ENCODE measurements at places on chromosomes 5 and 9. TPM values are rescaled to one million over a fixed set of nuclear protein-coding genes. Genes with fewer than 3 reads are reported as not detected.
A peak's percentile ranks its signal among the peaks of the same experiment; 100 is the strongest.

GRCh38 chr9:127865645-127866464 is 11.4 kb upstream of the ENG start:
- no peak for ATAC-seq

GRCh38 chr9:15618540-15619331 is 65.9 kb downstream of the CCDC171 start:
- no peak for ATAC-seq

DNA sequence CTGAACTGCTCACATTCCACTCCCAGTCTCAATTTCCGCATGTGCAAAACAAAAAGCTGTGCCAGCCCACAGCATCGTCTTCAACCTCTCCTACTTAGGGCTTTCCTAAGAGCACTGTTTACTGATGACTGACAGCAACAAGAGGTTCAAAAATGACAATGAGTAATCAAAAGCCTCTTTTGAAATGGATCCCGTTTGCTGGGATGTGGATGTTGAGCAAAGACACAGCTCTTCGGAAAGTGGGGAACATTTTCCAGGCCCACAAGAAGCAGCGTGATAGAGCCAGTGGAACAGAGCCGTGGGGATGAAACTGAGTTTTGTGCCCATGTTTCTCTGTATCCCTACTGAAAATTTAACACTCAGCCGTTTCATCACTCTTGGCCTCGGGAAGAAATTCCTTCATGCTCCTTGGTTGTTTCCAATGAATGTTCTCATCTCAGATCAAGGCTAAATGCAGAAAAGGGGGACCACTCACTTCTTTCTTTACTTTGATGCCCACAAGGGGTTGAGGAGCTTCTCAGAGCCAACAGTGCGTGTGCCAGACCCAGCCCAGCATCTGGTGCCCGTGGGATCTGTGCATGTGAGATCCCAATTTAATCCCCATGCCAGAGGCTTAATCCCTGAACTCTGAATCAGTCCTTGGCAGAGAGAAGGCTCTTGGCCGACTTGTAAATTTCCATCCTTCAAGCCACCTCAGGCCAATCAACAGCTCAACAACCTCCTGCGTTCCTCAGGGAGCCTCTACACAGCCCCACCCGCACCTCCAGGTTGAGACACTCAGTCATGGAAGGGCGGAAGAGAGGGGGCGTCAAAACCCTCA is 230.2 kb upstream of the DAPK1 start:
- peak; percentile 89 for ATAC-seq

GRCh38 chr9:20074291-20074690 is 285.5 kb upstream of the SLC24A2 start:
- no peak for ATAC-seq

GRCh38 chr5:39191216-39191615 is 28.1 kb downstream of the FYB1 start:
- no peak for ATAC-seq

DNA sequence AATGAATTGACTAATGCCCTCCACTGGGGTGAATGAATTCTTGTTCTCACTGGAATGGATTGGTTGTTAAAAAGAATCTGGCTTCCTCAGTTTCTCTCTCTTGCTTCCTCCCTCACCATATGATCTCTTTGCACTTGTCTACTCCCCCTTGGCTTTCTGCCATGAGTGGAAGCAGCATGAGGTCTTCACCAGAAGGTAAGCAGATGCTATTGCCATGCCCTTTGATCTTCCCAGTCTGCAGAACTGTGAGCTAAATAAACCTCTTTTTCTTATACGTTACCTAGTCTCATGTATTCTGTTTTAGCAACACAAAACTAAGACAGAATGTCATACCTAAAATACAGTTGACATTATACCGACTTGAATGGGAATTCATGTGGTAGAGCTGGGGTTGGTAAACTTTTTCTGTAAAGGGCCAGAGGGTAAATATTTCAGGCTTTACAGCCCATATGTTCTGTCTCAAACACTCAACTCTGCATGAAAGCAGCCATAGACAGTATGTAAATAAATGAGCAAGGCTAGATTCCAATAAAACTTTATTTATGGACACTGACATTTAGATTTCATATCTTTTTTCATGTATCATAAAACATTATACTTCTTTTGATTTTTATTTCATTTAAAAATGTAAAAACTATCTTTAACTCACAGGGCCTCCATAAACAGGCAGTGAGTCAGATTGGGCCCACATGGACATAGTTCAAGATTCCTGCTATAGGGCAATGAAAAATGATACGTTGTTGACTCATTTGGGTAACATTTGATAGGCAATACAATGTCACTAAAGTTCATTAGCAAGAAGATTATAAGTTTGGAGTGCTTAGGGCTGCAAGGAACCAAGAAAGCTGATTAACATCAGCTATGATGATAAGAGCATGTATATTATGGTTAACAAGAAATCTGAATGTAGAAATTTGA is 79.4 kb upstream of the TLE4 start:
- no peak for ATAC-seq

DNA sequence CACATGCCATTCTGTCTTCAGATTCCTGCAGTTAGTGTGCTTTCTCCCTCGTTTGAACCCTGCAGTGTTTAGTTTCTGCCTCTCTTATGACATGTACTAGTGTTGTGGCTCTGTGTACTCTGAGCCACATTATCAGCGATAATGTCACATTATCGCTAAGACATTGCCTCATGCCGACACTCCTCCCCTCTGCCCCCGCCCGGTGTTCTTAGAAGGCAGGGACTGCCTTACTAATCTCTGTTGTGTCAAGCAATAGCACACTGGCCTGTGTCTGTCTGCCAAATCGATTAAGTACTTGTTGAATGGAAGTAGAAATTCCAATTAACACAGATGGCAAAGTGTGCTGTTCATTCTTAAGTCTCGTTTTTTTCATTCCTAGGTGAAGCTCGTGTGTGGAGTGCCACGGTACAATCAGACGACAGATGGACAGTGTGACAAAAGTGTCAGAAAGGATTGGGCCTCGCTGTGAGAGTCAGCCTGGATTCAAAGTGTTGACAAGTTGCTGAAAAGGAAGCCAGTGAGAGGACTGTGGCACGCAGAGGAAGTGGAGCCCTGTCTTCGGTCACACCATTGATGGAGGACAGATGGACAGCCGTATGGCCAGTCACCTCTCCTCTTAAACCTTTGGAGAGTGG is 10.5 kb downstream of the PIK3R1 start:
- ATAC-seq = peak; percentile 14

- no peak for ATAC-seq
These were observed 390.2 kb downstream of the TLR4 start for GRCh38 chr9:118094387-118094786.

DNA sequence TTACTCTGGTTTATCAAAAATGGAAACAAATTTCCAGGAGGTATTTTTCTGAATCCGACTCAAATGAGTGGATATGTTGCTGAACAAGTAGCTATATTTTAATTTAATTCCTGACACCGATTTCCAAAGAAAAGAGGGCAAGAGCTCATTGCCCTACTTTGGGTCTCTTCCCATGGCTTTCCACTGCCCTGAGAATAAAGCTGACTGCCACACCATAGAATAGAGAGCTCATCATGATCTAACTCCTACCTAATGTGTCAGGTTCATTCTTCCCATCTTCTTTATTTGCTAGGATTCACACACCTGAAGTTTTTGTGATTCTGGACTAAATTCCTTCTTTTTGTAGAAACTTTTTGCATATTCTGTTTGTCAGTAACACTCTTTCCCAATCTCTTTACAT is 792.1 kb downstream of the DTWD2 start:
- no peak for ATAC-seq

GRCh38 chr5:73938280-73938937 is 312.4 kb downstream of the ARHGEF28 start:
- ATAC-seq = no peak

Gene WNT8A
- total RNA-seq = not detected

Gene CKMT2
- total RNA-seq = 33.6 TPM

Gene PCDHAC1
- total RNA-seq = 2.3 TPM

All from gastroesophageal sphincter (tissue), 4 donors.